ENCODE measurements at places on chromosomes 3 and 15.

DNA sequence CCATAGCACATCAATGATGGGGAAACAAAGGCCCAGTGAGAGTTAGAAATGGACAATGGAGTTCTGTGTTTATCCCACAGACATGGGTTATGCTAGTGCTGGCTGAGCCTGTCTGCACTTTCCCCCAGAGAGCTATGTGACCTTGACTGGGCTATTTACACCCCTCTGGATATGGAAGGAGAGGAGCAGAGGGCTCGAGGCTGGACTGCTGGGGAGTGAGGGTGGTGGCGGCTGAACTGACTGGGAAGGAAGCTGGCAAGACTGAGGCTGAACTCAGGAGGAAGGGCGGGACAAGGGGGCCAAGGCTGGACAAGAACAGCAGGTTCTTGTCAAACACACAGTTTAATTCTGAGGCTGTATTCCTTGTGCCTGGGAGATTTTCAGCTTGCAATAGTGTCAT is 10.8 kb upstream of the INSYN1 start:
- no peak for DNase-seq

DNA sequence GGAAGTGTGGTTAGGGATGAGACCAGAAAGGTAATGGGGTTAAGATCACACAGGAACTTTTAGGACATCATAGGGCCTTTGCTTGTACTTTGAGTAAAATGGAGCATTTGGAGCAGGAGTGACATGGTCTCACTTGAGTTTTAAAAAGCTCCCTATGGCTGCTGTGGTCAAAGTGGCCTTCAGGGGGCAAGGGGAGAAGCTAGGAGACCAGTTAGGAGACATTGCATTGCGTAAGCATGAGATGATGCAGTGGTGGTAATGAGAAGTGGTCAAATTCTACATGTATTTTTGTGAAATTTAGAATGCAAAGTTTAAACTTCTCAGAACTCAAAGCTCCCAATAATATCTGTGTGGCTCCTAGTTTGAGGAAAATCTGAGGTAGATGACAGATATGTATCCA is 27.9 kb downstream of the MED12L start:
- DNase-seq, result no peak

DNA sequence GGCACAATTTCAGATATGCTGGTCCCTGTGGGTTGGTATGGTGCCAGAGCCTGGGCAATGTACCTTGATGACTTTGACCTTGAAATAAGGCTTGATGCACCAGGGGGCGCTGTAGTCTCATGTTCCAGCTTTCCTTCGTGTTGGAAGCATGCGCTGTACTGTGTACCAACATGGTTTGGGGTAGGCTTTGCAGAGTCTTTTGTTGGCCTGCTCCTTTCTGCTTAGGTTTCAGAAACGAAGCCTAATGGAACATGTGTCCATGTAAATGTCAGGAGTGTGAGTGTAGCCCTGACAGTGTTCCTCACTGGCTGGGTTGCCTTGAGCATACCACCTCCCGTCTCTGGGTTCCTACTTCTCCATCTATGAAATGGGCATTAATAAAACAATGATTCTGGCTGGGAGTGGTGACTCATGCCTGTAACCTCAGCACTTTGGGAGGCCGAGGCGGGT is 3.6 kb upstream of the CCR4 start:
- peak; percentile 96 for DNase-seq

- no peak for DNase-seq
Observed at GRCh38 chr3:34022147-34022546, 223.7 kb downstream of the PDCD6IP start.

- DNase-seq, result peak; percentile 49
Observed at GRCh38 chr15:31488437-31489204, 162.0 kb downstream of the KLF13 start.

DNA sequence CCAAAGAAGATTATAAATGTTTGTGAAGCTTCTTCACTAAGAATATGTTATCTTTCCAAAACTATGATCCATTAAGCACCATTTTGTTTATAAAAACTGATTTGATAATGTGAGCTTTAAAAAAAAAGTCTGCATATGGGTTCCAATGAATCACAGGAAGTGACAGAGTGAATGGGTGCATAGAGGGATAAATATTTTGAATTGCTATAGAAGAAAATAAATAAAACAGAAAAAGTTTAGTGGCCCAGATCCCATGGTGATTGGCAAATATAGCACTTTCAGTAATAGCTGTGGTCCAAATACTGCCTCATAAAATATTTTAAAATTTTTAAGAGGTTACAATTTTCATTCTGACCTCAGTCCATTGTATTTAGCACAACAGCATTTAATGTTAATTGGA is 19.2 kb downstream of the CPA3 start:
- DNase-seq, result no peak

- no peak for DNase-seq
Observed at GRCh38 chr3:49397470-49397869, 14.3 kb downstream of the RHOA start.

- no peak for DNase-seq
Observed at GRCh38 chr3:148367756-148368155, 329.9 kb upstream of the AGTR1 start.

- no peak for DNase-seq
Observed at GRCh38 chr3:90121326-90121725, 1013.9 kb downstream of the EPHA3 start.

- peak; percentile 16 for DNase-seq
Observed at GRCh38 chr15:75508840-75509532, 57.5 kb upstream of the SIN3A start.

GRCh38 chr15:92023965-92024364 is 170.5 kb downstream of the SLCO3A1 start:
- DNase-seq, result no peak

GRCh38 chr15:62569460-62570404 is 404.6 kb upstream of the C2CD4B start:
- no peak for DNase-seq

GRCh38 chr15:70492240-70493177 is 270.8 kb downstream of the UACA start:
- peak; percentile 90 for DNase-seq

DNA sequence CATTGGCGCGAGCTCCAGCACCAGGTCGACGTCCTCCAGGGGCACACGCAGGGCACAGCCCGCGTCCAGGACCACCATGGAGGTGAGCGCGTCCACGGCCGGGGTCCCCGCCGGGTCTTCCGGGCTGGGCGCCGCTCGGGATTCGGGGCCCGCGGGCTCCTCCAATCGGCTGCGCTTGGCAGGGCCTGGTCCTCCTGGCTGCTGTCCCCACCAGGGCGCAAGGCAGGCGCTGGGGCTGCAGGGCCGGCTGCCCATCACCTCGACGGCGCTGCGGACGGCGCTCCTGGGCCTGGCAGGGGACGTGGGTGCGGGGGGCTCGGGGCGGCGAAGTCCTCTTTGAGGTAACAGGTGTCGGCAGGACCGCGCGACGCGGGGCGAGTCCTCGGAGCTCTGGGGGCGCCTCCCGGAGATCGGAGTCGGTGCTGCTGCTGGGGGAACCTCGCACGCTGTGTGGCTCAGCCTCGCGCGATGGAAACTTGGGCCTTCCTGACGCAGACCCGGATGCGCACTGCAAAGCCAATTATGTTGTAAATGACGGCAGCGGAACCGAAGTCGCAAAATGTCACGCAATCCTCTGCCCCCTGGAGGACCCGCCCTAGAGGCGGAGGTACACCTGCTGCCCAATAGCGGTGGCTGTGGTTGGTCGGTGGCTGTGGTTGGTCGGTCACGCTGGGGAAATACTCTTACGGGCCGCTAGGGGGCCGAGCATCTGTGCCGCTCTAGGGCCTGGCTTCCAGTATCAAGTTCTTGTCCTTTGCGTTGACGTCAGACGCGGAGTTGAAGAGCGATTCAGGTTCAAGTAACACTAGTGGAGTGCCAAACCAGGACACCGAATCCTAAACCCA is at the start of gene PRR23C:
PRR23C (minus strand) TSS at position 527 of the 845 bp plus-strand sequence; CDS start at position 255, 272 bp downstream.
- no peak for DNase-seq

DNA sequence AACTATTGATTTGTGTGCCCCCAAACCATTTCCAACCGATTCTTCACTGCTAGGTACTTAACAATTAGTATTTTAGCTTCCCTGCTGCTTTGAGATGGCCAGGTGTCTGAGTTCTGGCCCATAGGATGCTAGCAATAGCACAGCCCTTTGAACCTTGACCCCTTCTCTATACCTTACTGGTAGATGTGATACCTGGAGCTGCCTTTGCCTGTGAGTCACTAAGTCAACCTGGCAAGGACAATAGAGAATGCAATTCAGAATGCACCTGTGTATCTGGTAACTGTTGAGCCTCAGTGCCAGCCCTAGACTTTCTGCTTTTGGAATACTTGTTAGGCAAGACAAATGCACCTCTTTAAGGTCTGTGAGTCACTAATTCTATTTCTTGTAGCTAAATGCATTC is 467.4 kb downstream of the GRM7 start:
- DNase-seq, result no peak

DNA sequence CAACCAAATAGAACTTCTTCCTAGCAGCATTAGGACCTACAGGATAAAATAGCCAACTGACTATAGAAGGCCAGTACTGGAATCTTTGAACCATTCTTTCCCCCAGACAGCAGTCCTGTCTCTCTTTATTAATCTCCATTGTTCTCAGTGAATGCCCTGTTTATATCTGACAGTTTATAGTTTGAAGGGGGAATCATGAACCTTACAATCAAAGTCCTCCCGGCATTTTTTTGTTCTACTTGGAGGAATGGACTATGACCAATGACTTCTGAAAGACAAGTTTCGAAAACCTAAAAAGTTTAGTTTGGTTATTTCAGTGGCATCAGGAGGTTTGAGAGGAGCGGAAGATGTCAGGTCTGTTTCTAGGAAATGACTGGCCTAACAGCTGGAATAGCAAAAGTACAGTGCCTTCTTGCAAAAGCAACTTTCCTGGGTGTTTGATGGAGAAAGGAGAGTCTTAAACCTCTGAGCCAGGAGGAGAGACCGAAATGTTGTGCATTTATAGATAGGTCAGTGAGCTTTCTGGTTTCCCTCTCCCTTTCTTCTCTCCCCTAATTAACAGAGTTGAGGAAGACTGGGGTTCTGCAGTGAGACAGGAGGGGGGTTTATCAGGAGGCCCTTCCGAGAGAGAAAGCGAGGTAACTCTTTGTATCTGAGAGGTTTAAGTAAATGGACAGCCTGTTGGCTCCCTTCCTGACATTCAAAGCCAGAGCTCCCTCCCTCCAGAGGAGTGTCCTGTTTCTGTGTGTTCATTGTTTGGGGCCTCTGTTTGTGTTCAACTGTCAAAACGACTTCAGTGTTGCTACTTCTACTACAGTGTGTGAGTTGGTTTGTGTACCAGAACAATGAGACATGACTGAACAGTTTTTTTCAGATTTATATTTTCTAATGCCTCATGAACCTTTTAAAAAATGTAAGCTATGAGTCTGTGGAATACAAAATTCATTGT is 383.0 kb upstream of the RARB start:
- no peak for DNase-seq

- DNase-seq, result no peak
Observed at GRCh38 chr3:52715714-52716305, 9.9 kb downstream of the SPCS1 start.

GRCh38 chr3:24492971-24493551 is 1.6 kb downstream of the THRB start:
- no peak for DNase-seq

DNA sequence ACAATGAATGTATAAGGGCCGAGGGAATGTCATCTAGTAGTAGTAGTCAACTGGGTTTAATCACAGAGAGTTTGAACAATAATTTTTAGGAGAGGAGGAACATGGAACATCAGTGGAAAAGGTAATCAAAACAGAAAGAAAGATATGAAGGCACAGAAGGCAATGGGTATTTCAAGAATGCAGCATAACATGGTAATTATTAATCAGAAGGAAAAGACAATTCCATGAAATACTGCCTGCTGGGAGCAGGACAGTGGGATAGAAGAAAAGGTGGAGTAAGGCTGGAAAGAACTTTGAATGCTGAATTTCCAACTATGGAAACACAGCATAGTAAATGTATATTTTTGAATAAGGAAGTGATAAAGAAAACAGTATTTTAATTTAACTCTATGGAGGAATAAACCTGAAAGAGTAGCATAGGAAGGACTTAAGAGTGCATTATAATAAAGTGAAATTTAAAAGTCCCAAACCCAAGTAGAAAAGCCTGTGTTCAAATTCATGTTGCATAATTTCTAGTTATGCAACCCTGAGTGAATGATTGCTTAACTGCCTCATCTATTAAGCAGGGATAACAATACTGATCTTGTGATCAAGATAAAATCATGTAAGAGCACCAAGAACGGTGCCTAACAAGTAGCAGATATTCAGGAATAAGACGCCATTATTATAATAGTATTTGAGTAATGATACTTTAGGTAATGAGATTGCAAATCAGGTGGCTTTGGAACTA is 357.7 kb downstream of the TBC1D5 start:
- DNase-seq, result no peak

DNA sequence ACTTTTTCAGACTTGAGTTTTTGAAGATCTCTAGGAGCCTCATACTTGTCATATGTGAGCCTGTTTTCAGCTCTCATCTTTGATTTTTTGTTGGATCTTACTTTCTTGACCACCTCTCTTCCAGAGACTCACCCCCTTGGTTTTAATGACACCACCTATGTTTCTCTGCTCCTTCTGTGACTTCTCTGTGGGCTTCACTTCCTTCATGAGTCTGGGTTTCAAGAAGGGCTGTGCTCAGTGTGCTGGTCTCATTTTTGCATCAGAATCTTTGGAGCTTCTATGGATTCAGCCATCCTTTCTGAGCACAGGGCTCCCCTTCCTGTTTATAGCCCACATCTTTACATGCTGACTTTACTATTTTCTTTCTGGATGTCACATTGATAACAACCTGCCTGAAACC is 17.7 kb downstream of the PPM1L start:
- DNase-seq, result no peak

DNA sequence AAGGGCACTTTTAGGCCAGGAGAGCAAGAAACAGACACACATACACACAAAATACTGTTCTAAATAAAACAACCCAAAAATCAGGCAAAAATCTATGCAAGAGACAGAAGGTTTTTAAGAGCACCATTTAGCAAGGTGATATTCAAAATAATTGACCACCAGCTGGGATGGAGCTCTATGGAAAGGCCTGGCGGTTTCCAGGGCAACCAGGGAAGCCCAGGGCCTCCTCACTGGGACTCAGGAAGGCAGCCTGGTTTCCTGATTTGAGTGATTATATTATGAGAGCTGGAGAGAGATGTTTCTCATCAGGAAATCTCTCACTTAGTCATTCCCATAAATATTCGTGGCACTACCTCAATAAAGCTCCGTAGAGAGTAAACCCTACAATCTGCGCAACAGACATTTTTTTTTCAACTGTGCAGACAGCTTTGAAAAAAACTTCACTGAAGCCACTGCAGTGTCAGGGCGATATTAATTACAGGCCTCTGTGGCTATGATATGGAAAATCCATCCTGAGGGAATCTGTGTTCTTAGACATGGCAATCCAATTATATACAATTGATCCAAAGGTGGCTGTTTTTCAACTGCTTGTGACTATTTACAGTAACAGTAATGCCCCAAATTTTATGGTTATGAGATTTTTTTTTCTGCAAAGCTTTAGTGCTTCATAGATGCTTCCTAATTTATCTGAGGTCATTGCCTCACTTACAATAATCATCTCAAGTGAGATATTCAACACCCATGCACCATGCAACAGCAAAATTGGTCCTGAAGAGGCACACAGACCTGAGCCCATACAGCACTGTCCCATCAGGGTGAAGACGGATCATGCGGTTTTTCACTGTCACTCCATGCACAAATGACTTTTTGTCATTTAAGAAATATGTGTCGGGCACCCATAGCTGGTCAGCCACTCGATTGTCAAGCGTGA is 152.1 kb downstream of the GABRB3 start:
- DNase-seq, result no peak

GRCh38 chr15:38274135-38274534 is 21.5 kb downstream of the SPRED1 start:
- no peak for DNase-seq

GRCh38 chr15:69763831-69764230 is 311.2 kb downstream of the RPLP1 start:
- DNase-seq, result no peak

- DNase-seq, result no peak
Observed at GRCh38 chr3:50318615-50319014, 3.9 kb downstream of the HYAL2 start.

Data from stimulated activated CD4-positive, alpha-beta T cell treated with anti-CD3 and anti-CD28 coated beads, Interleukin-15, amount 100 ng/mL, for 24 hours (primary cell).